ENCODE measurements at places on chromosomes 3 and 15.

DNA sequence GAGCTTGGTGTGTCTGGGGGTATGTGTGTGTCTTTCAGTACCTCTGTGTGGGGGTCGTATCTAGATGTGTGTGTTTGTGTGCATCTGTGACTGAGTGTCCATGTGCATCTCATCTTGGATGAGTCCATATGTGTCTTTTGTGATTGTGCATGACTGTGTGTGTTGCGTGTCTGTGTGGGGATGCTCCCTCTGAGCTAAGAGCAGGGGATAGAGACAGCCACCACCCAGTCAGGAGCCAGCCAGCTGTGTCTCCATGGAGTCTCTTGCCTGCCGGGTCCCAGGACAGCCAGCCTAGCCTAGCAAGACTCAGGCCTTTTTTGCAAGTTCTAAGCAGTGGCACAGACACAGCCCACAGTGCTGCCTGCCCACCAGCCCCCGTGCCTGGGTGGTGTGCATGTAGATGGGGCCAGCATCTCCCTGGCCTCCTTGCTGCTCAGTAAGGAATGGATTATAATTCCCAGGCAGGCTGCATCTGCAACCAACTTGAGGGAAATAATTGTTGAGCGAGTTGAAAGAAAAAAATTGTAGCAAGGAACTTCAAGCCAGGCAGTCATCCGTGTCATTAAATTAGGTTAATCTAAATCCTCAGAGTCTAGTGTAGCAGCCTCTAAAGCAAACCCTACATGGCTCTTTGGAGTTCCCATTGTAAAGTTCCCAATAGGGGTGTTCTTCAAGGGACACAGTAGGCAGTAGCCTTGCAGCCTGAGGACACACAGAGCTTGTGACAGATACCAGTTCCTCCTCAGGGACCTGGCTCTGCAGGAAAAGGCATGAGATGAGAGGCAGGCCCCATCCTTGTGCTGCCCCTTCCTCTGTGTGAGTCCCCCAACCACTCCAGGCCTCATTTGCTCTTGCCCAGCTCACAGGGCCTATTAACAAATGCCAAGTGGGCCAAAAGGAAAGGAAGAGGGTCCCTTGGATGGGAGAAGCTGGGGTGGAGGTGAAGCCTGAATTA lies 35.9 kb upstream of the MRPS22 start:
- no peak for DNase-seq

DNA sequence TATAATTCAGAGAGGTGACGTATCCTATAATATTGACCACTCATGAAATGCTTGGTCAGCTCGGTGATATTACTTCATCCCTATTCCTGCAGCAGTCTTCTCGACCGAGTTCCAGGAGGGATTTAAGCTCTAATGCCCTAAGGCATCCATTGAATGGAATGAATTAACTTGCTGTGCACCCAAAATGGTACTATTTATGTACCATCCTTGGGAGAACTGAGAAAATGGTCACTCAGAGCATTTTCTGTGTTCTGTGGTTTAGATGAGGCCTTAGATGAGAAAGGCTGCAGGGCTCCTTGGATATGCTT lies 638 bp downstream of the BLOC1S6 start:
- DNase-seq, result no peak

GRCh38 chr15:74857082-74857655 lies 14.2 kb upstream of the ULK3 start:
- no peak for DNase-seq

GRCh38 chr3:105747060-105747541 lies 121.7 kb downstream of the CBLB start:
- DNase-seq, result no peak

GRCh38 chr15:45891766-45892165 lies 256.9 kb downstream of the SQOR start:
- no peak for DNase-seq

GRCh38 chr3:188573291-188573940 lies 419.5 kb downstream of the LPP start:
- DNase-seq, result no peak

DNA sequence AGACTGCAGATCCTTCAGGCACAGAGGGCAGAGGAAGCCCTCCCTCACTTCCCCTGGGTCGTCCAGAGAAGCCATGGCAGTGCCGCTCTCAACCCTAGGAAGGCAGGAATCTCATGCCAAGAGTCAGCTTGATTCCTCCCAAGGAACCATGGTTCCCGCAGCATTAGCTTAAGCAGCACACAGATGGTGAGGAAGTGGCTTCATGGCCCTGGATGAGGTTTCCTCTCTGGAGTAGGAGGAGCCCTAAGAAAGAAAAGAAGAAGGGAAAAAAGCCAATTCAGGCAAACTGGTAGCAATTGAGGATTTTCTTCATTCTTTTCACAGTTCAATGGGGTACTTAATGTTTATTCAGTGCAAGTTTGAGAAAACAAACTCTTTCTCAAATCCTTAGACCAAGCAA lies 2.9 kb downstream of the RBSN start:
- no peak for DNase-seq

Measured in stimulated activated naive CD8-positive, alpha-beta T cell treated with anti-CD3 and anti-CD28 coated beads, Interleukin-15, Interleukin-2, amounts not matched to agents 100 U/mL and 50 U/mL, for 24 hours (primary cell).